ENCODE measurements at places on chromosomes 4 and X.

GRCh38 chrX:69705818-69706217 is 89.9 kb downstream of the EDA start:
- no peak overlapping the region for H3K4me3 ChIP-seq
- DNase-seq = no peak
- H3K27me3 ChIP-seq = 0 out of 2 replicates have a peak, but pooled peaks cover under 1% of the 10 kb centered on the region
- no peaks in the 10 kb centered on the region for H3K4me1 ChIP-seq
- H3K36me3 ChIP-seq = no peaks in the 10 kb centered on the region

GRCh38 chr4:56427179-56427578 is 8.2 kb downstream of the PPAT start:
- DNase-seq = no peak
- no peaks in the 10 kb centered on the region for H3K27me3 ChIP-seq
- H3K4me3 ChIP-seq = no peak overlapping the region
- H3K4me1 ChIP-seq = peaks cover 38% of the 10 kb centered on the region
- H3K27ac ChIP-seq = no peak overlapping the region

GRCh38 chr4:31291238-31291637 is 571.1 kb downstream of the PCDH7 start:
- no peak overlapping the region for H3K27ac ChIP-seq
- peaks cover 7% of the 10 kb centered on the region for H3K36me3 ChIP-seq
- no peak overlapping the region for H3K4me3 ChIP-seq
- no peaks in the 10 kb centered on the region for H3K4me1 ChIP-seq

GRCh38 chr4:8646296-8647093 is 53.9 kb downstream of the CPZ start:
- no peaks in the 10 kb centered on the region for H3K4me1 ChIP-seq
- no peak overlapping the region for H3K4me3 ChIP-seq
- no peak for DNase-seq
- H3K27me3 ChIP-seq = peaks cover 32% of the 10 kb centered on the region
- H3K27ac ChIP-seq = no peak overlapping the region

- DNase-seq = peak; percentile 43
- H3K36me3 ChIP-seq = no peaks in the 10 kb centered on the region
- no peak overlapping the region for H3K27ac ChIP-seq
- H3K4me3 ChIP-seq = peak overlapping the region; percentile 92
These were observed 163.2 kb downstream of the PRKX start for GRCh38 chrX:3550160-3550751.

GRCh38 chr4:16794816-16795445 is 103.5 kb downstream of the LDB2 start:
- no peaks in the 10 kb centered on the region for H3K27me3 ChIP-seq
- H3K36me3 ChIP-seq = peaks cover 10% of the 10 kb centered on the region
- peak overlapping the region; percentile 50 for H3K27ac ChIP-seq
- peak; percentile 64 for DNase-seq
- peaks cover 15% of the 10 kb centered on the region for H3K4me1 ChIP-seq
- no peak overlapping the region for H3K4me3 ChIP-seq

GRCh38 chr4:3364634-3365314 is 72.0 kb downstream of the RGS12 start:
- no peak for DNase-seq
- H3K36me3 ChIP-seq = 0 out of 2 replicates have a peak, but pooled peaks cover 10% of the 10 kb centered on the region
- H3K4me1 ChIP-seq = peaks cover 16% of the 10 kb centered on the region

- no peaks in the 10 kb centered on the region for H3K27me3 ChIP-seq
- H3K4me3 ChIP-seq = no peak overlapping the region
- peaks cover 25% of the 10 kb centered on the region for H3K4me1 ChIP-seq
- H3K27ac ChIP-seq = no peak overlapping the region
- no peak for DNase-seq
These were observed 180.1 kb upstream of the SPRY1 start for GRCh38 chr4:123216543-123216942.

GRCh38 chrX:37409278-37409677 is 60.1 kb downstream of the PRRG1 start:
- peaks cover 13% of the 10 kb centered on the region for H3K4me1 ChIP-seq
- H3K4me3 ChIP-seq = no peak overlapping the region
- DNase-seq = no peak
- H3K36me3 ChIP-seq = peaks cover 4% of the 10 kb centered on the region
- H3K27me3 ChIP-seq = no peaks in the 10 kb centered on the region

DNA sequence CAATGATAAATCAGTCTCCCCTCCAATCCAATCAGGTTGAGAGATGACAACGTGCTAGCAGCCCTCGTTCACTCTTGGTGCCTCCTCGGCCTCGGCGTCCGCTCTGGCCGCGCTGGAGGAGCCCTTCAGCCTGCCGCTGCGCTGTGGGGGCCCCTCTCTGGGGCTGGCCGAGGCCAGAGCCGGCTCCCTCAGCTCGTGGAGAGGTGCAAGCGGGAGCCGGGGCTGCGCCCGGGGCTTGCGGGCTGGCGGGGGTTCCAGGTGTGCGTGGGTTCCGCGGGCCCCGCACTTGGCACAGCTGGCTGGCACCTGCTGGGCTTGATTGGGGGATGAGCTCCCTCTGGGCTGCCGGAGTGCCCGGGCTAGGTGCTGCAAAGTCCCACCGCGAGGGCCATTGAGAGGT is 40.9 kb upstream of the PRSS48 start:
- H3K36me3 ChIP-seq = 0 out of 2 replicates have a peak, but pooled peaks cover 4% of the 10 kb centered on the region
- no peak overlapping the region for H3K27ac ChIP-seq
- H3K4me1 ChIP-seq = peaks cover 9% of the 10 kb centered on the region
- no peak for DNase-seq
- H3K4me3 ChIP-seq = no peak overlapping the region

- peaks cover 3% of the 10 kb centered on the region for H3K27me3 ChIP-seq
- no peaks in the 10 kb centered on the region for H3K4me1 ChIP-seq
- no peak for DNase-seq
- H3K27ac ChIP-seq = no peak overlapping the region
- H3K4me3 ChIP-seq = no peak overlapping the region
- H3K36me3 ChIP-seq = no peaks in the 10 kb centered on the region
These were observed 67.6 kb upstream of the CTSO start for GRCh38 chr4:156021298-156021697.

DNA sequence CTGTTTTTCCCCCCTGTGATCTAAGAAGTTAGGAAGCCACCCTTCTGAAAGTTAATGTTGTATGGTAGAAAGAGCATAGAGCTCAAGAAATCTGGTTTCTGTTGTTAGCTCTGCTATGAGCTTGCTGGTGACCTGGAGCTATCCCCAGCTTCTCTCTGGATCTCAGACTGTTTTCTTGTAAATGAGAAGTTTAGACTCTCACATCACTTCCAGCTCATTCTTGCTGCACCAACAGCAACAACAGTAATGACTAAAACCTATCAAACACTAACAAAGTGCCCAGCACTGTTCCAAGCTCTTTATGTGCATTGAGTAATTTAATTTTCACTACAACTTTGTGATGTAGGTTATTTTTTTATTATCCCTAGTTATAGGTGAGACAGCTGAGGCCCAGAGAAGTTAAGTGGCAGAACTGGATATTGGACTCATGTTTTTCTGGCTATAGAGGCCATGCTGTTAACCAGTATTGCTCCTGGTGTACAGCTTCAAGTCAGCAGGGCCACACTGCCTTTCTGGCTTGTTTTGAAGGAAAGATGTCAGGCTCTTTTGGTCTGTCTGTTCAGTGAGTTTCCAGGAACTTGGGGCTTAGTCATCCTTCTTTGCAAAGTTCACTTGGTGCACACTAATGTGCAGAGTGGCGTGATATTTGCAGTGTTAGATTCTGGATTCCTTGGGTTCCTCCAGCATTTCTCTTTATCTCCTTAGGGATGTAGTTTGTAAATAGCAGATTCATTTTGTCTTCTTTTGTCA is 27.8 kb upstream of the TMEM164 start:
- no peak for DNase-seq
- no peak overlapping the region for H3K4me3 ChIP-seq
- H3K4me1 ChIP-seq = no peaks in the 10 kb centered on the region
- H3K27ac ChIP-seq = no peak overlapping the region
- no peaks in the 10 kb centered on the region for H3K36me3 ChIP-seq
- H3K27me3 ChIP-seq = no peaks in the 10 kb centered on the region

DNA sequence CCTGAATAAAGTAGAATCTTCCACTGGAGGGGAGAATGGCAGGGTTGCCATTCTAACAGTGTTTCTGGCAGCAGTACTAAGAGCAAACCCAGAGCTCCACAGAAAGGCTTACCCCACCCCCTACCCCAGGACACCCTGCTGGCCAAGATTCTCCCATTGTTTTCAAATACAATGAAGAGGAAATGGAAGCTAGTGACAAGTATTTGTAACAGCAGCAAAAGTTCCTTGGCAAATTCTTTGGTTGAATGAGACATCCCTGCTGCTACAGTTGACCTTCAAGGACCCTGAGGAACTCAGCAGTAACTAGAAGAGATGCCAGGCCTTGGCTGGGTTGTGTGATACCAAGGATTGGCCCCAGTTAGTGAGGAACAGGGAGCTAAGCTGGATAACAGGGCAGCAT is 124.2 kb upstream of the DGKK start:
- no peaks in the 10 kb centered on the region for H3K4me1 ChIP-seq
- H3K27me3 ChIP-seq = no peaks in the 10 kb centered on the region
- H3K27ac ChIP-seq = no peak overlapping the region
- H3K4me3 ChIP-seq = no peak overlapping the region

DNA sequence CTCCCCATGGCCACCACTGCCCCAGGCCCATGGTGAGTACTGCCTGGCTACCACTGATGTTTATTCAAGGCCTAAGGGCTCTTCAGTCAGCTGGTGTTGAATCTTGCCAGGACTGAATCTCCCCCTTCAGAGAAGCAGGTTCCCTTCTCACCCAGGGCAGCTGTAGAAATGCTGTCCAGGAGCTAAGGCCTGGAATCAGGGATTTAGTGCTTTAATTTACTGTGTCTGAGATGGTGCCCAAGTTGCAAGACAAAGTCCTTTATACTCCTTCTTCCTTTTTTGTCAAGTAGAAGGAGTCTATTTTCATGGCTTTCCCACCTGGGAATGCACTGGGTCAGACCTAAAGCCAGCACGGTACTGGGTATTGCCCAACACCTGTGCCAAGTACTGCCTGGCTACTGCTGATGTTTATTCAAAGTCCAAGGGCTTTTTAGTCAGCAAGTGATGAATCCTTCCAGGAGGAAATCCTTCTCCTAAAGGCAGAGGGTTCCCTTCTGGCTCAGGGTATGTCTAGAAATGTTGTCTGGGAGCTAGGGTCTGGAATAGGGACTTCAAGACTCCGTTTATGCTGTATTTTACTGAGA is 117.6 kb upstream of the ATOH1 start:
- no peak for DNase-seq
- H3K27me3 ChIP-seq = no peaks in the 10 kb centered on the region
- no peaks in the 10 kb centered on the region for H3K36me3 ChIP-seq
- no peak overlapping the region for H3K4me3 ChIP-seq
- H3K4me1 ChIP-seq = no peaks in the 10 kb centered on the region
- no peak overlapping the region for H3K27ac ChIP-seq

GRCh38 chr4:62676962-62677361 is 1476.8 kb downstream of the ADGRL3 start:
- DNase-seq = no peak
- H3K4me1 ChIP-seq = no peaks in the 10 kb centered on the region
- H3K27me3 ChIP-seq = no peaks in the 10 kb centered on the region
- H3K4me3 ChIP-seq = no peak overlapping the region
- no peak overlapping the region for H3K27ac ChIP-seq

DNA sequence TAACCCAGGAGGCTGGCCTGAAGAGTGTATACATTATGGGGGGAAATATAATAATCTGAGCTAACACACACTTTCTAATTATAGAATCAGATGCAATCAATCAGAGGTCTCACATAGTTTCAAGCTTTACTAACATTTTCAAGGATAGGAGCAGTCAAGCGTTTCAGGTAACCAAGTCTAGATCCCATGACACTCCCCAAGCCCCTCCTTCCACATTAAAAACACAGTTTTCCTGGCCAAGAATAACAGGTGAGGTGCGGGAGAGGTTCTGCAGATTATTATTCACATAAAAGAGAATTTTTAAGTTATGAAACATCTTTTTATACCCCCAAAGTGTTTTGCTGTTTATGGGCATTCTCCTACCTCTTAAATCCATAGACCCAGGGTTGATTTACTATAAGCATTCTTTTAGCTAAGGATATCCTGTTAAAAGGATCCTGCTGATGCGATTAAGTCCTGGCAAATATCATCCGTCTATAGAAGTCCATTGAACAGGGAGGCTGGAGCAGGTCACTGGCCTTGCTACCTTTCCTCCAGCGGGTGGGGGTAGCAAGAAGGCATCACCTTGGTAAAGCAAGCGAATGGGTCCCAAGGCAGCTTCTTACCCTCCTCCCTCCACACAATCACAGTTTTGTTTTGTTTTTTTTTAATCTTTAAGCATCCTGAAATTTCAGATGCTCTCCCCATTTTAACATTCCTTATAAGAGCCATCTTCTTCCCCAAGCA is 104.7 kb upstream of the GPM6A start:
- H3K4me1 ChIP-seq = no peaks in the 10 kb centered on the region
- H3K27me3 ChIP-seq = no peaks in the 10 kb centered on the region
- no peaks in the 10 kb centered on the region for H3K36me3 ChIP-seq
- DNase-seq = no peak
- no peak overlapping the region for H3K4me3 ChIP-seq

- H3K27ac ChIP-seq = peak overlapping the region; percentile 81
- no peaks in the 10 kb centered on the region for H3K36me3 ChIP-seq
These were observed 9.8 kb upstream of the BCOR start for GRCh38 chrX:40107291-40108161.

GRCh38 chr4:337932-338758 is 531 bp downstream of the ZNF141 start:
- H3K36me3 ChIP-seq = peaks cover 30% of the 10 kb centered on the region
- H3K4me1 ChIP-seq = peaks cover 4% of the 10 kb centered on the region
- DNase-seq = peak; percentile 22
- peak overlapping the region; percentile 84 for H3K27ac ChIP-seq
- H3K27me3 ChIP-seq = no peaks in the 10 kb centered on the region

DNA sequence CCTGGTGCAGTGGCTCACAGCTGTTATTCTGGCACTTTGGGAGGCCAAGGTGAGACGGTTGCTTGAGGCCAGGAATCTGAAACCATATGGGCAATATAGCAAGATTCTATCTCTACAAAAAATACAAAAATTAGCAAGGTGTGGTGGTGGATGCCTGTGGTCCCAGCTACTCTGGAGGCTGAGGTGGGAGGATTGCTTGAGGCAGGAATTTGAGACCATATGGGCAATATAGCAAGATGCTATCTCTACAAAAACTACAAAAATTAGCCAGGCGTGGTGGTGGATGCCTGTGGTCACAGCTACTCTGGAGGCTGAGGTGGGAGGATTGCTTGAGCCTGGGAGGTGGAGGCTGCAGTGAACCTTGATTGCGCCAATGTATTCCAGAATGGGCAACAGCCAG is 2.3 kb downstream of the ADGRG4 start:
- H3K4me3 ChIP-seq = no peak overlapping the region
- no peak overlapping the region for H3K27ac ChIP-seq
- no peaks in the 10 kb centered on the region for H3K36me3 ChIP-seq
- no peaks in the 10 kb centered on the region for H3K4me1 ChIP-seq
- H3K27me3 ChIP-seq = peaks cover 3% of the 10 kb centered on the region

GRCh38 chr4:57187246-57187645 is 77.1 kb upstream of the IGFBP7 start:
- H3K4me1 ChIP-seq = no peaks in the 10 kb centered on the region
- H3K27me3 ChIP-seq = peaks cover 16% of the 10 kb centered on the region
- no peaks in the 10 kb centered on the region for H3K36me3 ChIP-seq
- no peak for DNase-seq

- H3K4me3 ChIP-seq = no peak overlapping the region
- DNase-seq = peak; percentile 54
- no peaks in the 10 kb centered on the region for H3K27me3 ChIP-seq
- H3K27ac ChIP-seq = no peak overlapping the region
These were observed 213.6 kb downstream of the PALLD start for GRCh38 chr4:168710353-168710946.

GRCh38 chr4:33780952-33781791 is 2463.1 kb downstream of the ARAP2 start:
- H3K36me3 ChIP-seq = peaks cover 5% of the 10 kb centered on the region
- peak overlapping the region; percentile 48 for H3K4me3 ChIP-seq
- H3K4me1 ChIP-seq = peaks cover 24% of the 10 kb centered on the region
- peak; percentile 62 for DNase-seq
- H3K27ac ChIP-seq = peak overlapping the region; percentile 15
